Stimulated activated CD4-positive, alpha-beta T cell treated with anti-CD3 and anti-CD28 coated beads, Interleukin-12 subunit alpha, Interleukin-12 subunit beta, amount 100 ng/mL, for 48 hours (primary cell): ENCODE measurements at places on chromosomes 12 and 14.

DNA sequence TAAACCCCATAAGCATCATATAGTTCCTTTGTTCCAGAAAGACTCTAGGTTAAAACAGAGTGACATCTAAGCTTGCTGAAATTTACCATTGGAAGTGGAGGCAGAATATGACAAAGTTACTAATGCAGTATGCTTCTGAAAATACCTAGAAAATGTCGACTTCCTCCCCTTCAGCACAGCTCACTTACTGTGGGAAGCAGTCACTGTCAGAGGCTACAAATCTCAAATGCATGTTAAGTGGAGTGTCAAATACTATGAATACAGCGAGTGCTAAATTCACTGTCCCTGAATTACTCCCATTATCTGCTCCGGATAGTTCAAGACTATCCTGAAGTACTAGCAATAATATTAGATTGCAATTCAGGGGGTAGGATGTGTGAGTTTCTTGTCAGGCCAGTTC, 1454.6 kb downstream of the AACS start:
- no peak for DNase-seq

GRCh38 chr14:66115740-66116502, 370.2 kb upstream of the CCDC196 start:
- no peak for DNase-seq

DNA sequence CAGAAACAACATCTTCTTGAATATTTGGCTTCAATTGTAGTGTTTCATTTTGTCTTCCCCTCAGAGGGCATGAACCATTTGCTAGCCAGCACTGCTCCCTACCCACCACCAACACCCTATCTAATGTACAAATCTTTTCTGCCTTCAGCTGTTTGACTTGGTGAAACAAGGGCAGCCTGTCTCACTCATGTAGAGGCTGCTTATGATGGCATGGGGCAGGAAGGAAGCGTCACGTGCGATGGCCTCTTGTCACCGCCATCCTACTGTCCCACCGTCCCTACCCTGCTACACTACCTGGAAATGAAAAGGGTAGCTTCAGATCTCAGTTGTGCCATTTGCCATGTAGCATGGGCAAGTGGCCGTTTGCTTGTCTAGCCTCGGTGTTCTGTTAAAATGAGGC, 29.9 kb upstream of the LRTM2 start:
- no peak for DNase-seq

- DNase-seq: no peak
Observed at GRCh38 chr12:30023186-30023585, 239.4 kb upstream of the TMTC1 start.

DNA sequence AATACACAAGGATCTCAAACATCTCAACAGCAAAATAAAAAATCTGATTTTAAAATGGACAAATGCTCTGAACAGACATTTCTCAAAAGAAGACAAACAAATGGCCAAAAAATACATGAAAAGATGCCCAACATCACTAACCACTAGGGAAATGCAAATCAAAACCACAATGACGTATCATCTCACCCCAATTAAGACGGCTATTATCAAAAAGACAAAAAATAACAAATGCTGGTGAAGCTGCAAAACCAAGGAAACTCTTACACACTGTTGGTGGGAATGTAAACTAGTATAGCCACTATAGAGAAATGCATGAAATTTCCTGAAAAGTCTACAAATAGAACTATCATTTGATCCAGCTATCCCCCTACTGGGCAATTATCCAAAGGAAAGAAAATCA, 145.0 kb downstream of the BTG1 start:
- DNase-seq: no peak

- no peak for DNase-seq
Observed at GRCh38 chr14:37695866-37696265, 100.4 kb downstream of the TTC6 start.

DNA sequence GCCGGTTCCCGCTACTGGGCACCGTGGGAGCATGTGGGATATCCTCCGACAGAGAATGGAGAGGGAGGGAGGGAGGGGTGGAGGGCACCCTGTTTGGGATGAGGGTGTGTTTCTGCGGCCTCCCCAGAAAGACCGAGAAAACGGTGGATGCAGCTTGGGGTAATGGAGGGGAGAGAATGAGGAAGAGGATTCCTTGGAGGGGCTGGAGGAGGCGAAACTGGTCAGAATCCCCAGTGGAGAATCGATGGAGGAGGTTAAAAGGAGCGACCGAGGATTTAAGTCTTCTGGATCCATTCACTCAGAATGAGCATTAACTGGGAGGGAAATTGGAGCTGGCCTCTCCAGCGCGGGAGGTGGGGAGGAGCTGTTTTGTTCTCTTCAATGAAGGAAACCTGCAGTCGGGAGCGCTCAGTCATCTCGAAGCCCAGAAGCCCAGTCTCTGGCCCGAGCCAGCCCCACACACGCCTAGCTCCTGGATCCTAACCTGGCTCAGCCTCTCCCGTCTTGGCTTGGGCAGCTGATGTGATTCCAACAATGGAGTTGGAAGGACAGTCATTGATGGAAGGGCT, 581 bp downstream of the ARG2 start:
- no peak for DNase-seq
